ENCODE measurements at places on chromosomes 6 and 20.

GRCh38 chr20:7601431-7601830 lies 338.8 kb downstream of the HAO1 start:
- no peak for DNase-seq

DNA sequence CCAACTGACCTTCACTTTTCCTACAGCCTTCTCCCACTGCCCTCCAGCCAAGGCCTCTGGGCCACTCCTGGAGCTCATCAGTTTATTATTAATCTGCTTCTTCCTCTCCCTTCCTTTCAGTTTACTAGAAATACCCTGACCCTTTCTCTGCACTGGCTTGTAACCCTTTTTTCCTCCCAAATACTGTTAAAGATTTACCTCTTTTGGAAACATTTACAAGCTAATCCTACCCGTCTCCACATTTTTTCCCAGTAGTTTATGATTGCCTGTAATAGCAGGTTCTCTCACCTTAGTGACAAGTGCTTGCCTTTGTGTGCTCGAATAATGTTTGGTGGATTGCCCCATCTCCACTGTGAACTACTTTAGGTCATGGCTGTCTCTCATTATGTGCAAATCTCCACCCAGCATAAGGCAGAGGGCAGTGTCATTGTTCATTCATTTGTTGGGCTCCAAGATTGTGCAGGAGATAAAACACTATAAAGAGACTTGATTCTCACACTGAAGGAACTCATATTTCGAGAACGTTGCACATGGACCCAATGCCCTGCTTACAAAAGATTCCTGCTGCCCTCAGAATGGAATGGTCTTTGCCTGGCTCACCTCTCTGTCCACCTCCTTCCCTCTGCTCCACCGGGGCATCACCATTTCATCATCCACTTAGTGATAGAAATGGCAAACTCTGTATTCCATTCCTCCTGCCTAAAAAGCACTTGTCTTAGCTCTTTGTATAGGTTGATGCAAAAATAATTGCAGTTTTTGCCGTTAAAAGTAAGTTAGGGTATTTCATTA lies 491.1 kb downstream of the UTRN start:
- no peak for DNase-seq

- no peak for DNase-seq
Measured at GRCh38 chr6:78618970-78619369, 248.4 kb upstream of the IRAK1BP1 start.

GRCh38 chr20:33864324-33864963 lies 53.3 kb downstream of the CHMP4B start:
- no peak for DNase-seq

- no peak for DNase-seq
Measured at GRCh38 chr6:67391955-67392354, 1243.1 kb upstream of the ADGRB3 start.

GRCh38 chr6:137792160-137793033 lies 74.7 kb upstream of the TNFAIP3 start:
- no peak for DNase-seq

- DNase-seq: peak; percentile 44
Measured at GRCh38 chr6:123415844-123416468, 220.8 kb downstream of the TRDN start.

GRCh38 chr6:45640081-45640491 lies 262.4 kb upstream of the SUPT3H start:
- DNase-seq: no peak

DNA sequence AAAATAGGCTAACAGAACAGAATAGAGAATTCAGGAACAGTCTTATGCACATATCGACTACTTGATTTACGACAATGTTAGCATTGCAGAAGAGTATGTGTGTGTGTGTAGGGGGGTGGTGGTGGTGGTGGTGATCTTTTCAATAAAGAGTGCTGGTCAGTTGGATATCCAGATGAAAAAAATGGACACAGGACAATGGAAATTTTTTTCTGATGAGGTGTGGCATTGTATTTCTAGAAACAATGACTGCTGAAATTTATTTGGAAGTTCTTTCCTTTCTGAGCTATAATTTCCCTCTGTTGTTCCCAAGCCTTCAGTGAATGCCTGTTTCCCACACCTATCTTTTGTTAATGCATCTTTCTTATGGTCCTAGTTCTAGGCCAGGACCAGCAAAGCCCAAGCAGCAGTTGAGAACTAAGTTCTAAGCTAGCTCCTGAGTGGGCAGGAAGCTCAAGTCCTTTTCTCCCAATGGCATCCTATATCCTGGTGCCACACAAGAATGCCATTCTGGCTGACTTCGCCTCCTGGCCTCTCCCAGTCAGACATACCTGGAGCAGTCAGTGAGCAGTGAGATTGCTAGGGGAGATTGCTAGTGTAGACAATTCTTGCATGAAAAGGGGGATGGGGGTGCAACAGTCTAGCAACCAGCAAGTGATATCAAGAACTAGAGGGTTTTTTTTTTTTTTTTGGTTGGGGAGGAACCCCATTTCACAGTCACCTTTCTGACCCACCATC lies 1.2 kb upstream of the TOX2 start:
- no peak for DNase-seq

DNA sequence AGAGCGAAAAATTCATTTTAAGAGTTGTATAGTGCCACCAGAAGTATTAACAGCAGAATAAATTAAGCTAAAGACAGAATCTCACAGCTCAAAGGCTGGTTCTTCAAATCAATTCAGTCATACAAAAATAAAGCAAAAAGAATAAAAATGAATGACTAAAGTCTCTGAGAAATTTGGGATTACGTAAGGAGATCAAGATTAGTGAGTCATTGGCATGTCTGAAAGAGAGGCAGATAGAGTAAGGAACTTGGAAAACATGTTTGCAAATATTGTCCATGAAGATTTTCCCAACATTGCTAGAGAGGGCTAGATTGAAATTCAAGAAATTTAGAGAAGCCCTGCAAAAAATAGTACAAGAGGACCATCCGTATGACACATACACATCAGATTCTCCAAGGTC lies 1413.9 kb upstream of the ADGRB3 start:
- DNase-seq: no peak

- no peak for DNase-seq
Measured at GRCh38 chr6:156313037-156313436, 464.1 kb upstream of the ARID1B start.

DNA sequence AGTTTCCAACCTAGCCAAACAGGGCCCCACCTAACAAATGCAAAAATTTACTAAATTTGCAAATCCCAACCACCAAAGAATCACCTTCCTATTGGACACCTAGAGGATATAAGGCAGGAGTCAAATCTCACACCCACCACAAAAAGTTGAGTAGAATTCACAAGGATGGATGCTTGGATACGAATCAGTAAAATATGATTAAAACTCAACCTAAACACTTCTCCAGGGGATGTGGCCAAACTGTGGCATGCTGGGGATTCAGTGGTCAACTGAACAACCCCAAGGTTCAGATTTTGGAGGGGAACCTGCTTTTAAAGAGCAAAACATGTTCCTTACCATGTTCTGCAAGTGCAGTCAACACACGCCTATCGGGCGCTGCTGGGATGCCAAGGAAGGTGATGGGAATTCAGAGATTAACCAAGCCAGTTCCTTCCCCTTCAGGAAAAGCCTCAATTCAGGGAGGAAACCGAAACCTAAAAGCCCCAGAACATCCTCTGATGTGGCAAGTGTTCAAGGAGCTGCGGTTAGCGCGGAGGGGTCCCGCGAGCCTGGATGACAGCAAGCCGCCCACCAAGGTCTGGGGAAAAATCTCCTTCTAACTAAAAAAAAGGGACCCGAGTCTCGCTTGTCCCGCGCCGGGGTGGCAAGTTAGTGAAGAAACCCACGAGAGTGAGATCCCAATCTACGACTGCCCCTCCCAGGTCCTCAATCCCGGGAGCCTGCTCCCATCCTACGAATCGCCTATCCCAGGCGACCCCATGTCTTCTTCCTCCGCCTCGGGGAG lies 902 bp downstream of the SAMHD1 start:
- peak; percentile 55 for DNase-seq

- no peak for DNase-seq
Measured at GRCh38 chr6:2863901-2864300, 22.2 kb upstream of the SERPINB1 start.

DNA sequence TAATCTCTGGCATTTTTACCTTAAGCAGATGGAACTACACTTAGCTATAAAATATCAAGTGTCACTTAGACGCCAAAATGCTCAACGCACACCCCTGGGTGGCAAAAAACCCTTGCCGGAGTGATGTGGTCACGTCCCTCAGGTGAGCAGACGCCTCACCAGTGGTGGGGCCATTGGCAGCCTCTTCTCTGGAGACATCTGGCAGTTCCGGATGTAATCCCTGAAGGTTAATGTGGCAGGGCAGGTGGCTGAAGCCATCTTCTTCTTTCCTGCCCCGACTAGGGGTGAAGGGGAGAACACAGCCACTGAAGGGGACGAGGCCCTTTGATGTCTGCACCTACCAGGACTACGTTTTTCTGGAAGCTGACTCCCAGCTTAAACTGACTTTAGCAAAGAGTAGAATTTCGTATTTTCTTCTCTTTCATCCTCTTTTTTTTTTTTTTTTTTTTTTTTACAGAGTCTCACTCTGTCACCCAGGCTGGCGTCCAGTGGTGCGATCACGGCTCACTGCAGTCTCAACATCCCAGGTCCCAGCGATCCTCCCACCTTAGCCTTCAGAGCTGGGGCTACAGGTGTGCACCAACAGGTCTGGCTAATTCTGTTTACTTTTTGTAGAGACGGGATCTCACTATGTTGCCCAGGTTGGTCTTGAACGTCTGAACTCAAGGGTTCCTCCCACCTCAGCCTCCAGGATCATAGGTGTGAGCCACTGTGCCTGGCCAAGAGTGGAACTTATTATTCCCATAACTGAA lies 152.1 kb downstream of the TTLL2 start:
- no peak for DNase-seq

DNA sequence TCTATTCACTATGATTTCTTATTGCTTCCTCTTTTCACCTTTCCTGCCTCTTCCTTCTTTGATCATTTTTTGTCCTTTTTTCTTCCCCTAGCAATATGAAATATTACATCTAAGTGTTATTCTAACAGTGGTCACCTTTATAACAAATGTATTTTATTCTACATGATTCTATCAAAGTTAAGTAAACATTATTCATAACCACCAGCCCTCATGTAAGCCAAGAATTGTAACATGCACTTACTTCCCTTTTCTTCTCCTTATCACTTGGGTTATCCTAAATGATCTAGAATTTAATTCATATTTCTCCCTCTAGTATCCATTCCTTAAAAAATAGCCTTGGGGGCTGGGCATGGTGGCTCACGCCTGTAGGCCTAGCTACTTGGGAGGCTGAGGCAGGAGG lies 88.3 kb upstream of the SLC22A23 start:
- no peak for DNase-seq

DNA sequence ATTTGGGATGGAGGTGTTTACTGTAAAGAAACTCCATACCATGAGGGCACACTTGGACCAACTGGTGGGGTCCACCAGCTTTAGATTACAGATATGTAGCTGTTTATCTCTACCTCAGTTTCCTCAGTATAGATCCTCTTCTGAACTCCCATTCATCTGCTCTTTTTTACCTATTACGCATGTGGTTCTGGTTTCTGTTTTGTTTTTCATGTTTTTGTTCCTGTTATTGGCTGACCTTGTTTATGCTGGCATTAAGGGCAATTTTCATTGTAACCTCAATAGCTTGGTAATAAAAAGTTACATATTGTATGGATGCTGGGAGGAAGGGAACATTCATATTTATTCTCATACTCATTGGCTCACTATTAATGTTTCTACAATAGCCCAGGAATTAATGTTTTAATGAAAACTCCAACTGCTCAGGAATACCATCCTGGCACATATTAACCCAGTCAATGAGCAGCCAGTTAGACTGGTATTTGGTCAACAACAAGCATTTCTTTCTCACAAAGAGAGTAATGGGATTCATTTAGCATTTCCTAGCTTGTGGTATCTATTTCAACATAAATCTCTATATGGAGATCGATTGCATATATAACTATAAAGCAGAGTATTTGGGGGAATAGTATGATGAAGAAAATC lies 83.8 kb upstream of the FAM184A start:
- no peak for DNase-seq

GRCh38 chr6:130997061-130997753 lies 65.8 kb downstream of the EPB41L2 start:
- peak; percentile 29 for DNase-seq

DNA sequence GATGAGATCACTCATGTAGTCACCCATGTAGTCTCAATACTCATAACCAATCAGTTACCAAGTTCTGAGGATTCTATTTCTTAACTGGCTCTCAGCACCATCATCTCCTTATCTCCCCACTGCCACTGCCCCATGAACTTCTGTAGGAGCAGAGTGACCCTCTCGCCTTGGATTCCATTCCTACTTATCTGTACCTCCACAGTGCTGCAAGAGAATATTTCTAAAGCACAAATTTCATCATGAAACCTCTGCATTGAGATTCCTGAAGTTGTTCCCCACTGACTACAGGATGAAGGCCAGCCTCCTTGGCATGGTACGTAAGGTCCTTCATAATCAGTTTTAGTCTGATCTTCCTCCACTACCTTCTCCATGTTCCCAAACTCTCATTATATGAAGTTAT lies 34.8 kb downstream of the BACH2 start:
- no peak for DNase-seq

- DNase-seq: no peak
Measured at GRCh38 chr6:98124171-98124570, 710.2 kb upstream of the POU3F2 start.

- no peak for DNase-seq
Measured at GRCh38 chr6:121884620-121885019, 449.2 kb downstream of the GJA1 start.

- no peak for DNase-seq
Measured at GRCh38 chr20:37305079-37305478, 15.6 kb downstream of the MANBAL start.

- no peak for DNase-seq
Measured at GRCh38 chr6:6707143-6707542, 118.6 kb downstream of the LY86 start.

- DNase-seq: no peak
Measured at GRCh38 chr6:46925563-46926253, 4.0 kb upstream of the ADGRF5 start.

- DNase-seq: no peak
Measured at GRCh38 chr20:38133680-38134426, 31.2 kb downstream of the TGM2 start.

DNA sequence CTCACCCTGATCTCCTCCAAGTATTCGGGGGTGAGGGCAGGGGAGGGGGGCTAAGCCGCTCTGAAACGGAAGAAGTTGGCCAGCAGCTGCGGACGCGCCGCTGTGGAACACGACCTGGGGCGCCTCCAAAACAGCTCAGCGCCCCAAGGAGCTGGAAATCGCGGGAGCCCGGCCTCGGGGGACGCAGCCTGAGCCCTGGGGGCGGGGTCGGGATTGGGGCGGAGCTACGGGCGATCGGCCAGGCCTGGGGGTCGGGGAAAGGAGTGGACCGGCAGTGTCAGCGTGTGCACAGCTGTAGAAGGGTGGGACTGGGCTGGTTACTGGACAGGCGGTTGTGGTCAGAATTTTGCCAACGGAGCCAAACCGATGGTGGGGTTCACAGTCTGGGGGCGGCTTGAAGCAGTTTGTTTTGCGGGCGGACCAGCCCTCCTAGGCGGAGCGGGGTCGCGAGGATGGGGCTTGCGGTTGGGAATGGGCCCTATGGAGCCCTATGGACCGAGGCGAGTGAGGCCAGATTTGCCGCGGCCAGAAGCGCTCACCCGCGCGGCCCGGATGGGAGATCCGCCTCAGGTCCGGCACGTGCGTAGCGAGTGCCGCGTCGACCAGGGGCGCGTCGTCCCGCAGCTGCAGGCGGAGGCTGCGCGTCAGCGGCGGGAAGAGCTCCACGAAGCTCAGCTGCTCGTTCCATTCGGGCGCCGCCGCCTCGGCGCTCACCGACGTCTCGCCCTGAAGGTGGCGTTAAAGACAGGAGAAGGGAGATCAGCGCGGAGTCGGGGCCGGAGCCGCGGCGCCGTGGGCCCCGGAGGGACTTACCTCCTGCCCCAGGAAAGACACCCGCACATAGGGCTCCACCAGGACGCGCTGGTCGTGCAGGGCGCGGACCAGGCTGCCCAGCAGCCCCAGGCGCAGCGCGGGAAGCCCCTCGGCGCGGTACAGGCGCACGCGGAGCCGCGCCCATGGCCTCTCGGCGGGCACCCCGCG lies 14.3 kb upstream of the SPAG4 start:
- DNase-seq: peak; percentile 82

Measured in D341Med (cell line).